ENCODE measurements at places on chromosomes 4 and X.
A peak's percentile ranks its signal among the peaks of the same experiment; 100 is the strongest.

- DNase-seq: no peak
Observed at GRCh38 chr4:121125498-121125885, 38.6 kb downstream of the TNIP3 start.

GRCh38 chrX:18146009-18146408 lies 74.7 kb downstream of the BEND2 start:
- no peak for DNase-seq

GRCh38 chrX:16807976-16808542 lies 21.8 kb downstream of the TXLNG start:
- DNase-seq: no peak

GRCh38 chr4:103892586-103892985 lies 172.8 kb upstream of the TACR3 start:
- no peak for DNase-seq

GRCh38 chrX:91331476-91331875 lies 103.2 kb upstream of the PABPC5 start:
- DNase-seq: no peak

GRCh38 chr4:10090467-10091250 lies 25.9 kb downstream of the WDR1 start:
- no peak for DNase-seq

- no peak for DNase-seq
Observed at GRCh38 chrX:32408389-32408788, 803.0 kb downstream of the DMD start.

DNA sequence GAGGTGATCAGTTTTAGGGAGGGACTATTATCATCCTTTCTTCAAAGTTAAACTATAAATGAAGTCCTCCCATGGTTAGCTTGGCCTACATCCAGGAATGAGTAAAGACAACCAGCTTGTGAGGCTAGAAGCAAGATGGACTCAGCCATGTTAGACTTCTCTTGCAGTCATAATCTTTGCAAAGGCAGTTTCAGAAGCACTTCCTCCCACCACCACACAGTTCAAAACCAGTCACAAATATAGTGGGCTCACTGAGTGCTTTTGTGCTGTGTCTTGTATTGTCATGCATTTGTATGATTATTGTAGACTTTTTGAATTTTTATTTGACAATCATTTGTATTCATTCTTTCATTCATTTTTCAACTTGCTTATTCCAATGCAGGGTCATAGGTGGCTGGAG lies 204.5 kb downstream of the ZNF674 start:
- DNase-seq: no peak

DNA sequence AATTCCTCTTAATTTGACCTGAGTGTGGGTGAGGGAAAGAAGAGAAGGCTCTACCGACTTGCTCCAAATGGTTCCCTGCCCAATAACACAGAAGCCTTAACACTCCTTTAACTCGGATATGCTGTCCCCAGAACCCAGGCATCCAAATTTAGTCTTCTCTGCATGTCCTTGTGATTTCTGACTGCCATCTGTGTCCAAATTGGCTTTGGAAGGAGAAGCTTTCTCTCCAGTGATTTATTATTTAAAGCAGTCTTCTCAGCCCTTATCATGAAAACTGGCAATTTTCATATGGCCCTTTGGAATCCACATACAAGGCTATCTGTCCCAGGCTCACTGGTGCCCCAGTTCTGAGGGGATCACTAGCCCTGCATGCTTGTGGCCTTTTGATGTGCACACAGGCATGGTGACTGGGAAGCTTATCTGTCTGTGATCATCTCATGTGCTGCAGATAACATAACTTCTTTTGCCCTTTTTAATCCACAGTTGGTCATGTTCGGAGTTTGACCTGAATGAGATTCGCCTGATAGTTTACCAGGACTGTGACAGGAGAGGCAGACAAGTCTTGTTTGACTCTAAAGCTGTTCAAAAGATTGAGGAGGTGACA lies 56.7 kb downstream of the FNIP2 start:
- no peak for DNase-seq

DNA sequence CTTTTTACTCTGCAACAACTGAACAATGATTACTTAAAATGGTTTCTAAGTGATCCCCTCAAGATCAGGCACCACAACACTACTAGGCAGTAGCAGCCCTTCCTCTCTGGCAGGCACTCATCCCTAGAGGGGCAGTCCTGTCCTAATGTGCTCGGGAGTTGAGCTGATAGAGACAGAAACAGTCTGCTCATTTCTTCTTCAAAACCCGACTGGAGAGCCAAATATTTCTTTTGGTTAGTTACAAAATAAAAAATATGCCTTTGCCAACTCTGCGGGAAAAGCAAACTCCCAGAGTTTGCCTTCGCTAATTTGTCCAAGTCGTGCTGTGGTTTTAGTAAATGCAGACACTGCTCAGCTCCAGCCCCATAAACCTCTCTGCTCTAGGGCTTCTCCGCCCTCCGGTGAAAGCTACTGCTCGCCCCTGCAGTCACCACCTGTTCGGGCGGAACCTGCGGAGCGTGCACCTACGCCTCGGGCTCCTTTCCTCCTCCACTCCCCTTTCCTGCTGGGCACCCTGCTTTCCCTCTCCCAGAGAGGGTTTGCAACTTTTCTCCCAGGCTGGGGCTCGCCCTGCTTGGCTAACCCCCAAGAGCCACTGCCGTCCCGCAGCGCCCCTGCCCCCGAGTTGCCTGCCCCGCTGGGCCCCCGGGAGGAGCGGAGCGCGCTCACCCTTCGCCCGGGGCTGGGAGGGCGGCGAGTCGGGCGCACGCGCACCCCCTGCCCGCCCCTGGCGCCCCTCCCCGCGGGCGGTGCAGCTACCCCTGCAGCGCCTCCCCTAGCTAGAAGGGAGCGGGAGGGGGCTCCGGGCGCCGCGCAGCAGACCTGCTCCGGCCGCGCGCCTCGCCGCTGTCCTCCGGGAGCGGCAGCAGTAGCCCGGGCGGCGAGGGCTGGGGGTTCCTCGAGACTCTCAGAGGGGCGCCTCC lies at the start of gene NPNT:
Gene NPNT (plus strand): TSS at position 812 of the 923 bp plus-strand sequence. CDS start 182 bp downstream, outside the sequence.
- DNase-seq: peak; percentile 44

GRCh38 chrX:74534569-74535038 lies 79.8 kb downstream of the RLIM start:
- DNase-seq: no peak

DNA sequence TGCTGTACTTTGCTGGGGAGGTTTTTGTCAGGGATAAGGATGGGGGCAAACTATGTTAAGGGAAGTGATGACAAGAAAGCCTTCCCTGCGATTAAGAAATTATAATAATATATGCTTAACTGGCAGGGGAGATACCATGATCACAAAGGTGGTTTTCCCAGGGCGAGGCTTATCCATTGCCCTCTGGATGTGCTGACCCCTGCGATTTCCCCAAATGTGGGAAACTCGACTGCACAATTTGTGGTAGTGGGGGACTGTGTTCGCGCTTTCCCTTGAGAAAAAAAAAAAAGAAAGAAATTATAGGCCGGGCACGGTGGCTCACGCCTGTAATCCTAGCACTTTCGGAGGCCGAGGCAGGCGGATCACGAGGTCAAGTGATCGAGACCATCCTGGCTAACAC lies 24.5 kb downstream of the SLC25A43 start:
- DNase-seq: no peak

GRCh38 chr4:72344418-72344817 lies 224.6 kb downstream of the ADAMTS3 start:
- DNase-seq: no peak

DNA sequence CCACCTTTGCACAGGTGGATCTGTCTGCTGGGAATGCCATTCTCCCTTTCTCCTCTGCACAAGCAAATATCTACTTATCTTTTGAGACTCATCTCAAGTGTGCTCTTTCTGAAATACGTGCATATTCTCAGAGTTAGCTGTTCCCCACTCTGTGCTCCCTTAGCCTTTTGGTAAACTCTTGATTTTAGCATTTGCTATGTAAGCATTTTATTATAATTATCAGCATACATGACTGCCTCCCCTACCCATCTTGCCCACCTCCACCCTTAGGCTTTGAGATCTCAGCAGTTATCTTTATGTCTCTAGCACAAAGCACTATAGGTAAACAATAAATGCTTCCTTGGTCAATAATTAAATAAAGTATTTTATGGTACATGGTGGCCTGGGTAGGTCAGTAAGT lies 11.5 kb downstream of the DRP2 start:
- no peak for DNase-seq

DNA sequence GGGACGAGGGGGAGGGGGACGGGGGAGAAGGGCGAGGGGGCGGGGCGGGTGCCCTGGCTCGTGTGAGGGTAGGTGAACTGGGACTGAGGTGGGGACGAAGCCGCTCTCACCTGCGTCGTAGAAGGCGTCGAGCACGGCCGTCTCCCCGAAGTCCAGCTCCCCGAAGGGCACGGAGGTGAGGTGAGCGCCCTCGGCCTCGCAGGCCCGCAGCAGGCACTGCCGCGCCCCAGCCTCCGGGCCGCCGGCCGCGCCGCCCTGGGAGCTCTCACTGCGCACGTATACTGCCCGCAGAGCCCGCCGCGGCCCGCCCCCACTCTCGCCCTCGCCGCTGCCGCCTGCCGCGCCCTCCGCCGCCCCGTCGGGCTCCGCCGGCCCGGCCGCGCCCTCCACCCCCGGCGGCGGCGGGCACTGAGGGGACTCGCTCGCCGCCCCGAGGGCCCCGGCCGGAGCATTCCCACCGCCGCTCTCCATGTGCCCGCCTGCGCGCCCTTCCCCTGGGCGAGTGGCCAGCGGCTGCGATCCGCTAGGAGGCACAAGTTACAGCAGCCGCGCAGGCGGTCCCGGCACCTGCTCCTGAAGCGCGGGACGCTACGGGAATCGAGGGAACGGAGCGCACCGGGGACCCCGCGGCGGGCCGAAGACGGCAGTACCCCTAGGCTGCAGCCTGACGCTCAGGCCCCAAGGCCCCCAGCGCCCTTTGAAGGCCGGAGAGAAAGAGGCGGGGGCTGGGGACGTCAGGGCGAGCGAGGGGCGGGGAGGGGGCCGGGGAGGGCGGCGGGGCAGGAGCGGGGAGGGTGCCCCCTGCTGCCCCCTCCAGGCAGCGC lies at the start of gene MAP3K15:
Gene MAP3K15 (minus strand): TSS at position 718 of the 824 bp plus-strand sequence. CDS start 247 bp downstream, at position 471.
- no peak for DNase-seq

GRCh38 chr4:1783970-1784369 lies 9.1 kb upstream of the FGFR3 start:
- no peak for DNase-seq

DNA sequence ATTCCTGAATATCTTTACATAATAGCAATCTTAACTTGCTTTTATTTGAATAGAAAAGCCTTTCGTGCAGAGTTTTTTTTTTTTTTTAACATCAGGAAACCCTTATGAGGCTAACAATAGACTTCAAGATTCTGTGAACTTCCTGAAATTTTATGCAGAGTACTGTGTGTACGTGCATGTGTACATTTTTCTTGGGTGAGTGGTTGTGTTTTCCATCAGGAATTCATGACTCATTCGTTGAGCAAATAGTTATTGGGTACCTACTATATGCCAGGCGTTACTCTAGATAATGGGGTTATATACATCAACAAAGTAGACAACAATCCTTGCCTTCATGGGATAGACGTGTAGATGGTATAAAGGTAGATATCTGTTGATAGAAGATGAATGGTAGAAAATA lies 59.1 kb downstream of the MRPL1 start:
- no peak for DNase-seq

DNA sequence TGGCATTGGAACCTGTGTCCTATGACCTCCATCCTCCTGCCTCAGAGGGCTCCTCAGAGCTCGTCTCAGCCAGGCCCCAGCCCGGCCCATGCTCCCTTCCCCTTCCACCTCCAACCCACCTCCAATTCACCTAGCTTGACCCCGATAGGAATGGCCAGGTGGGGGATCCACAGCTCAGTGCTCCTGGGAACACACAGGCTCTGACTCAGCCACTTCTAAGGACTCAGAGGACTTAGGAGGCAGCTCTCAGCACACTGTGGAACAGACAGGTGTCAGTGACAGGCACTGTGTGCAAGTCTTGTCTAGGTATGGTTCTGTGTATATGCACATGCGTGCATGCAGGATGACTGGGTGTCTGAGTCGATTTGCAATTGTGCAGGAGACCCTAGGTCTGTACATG lies 44.8 kb downstream of the PJA1 start:
- no peak for DNase-seq

DNA sequence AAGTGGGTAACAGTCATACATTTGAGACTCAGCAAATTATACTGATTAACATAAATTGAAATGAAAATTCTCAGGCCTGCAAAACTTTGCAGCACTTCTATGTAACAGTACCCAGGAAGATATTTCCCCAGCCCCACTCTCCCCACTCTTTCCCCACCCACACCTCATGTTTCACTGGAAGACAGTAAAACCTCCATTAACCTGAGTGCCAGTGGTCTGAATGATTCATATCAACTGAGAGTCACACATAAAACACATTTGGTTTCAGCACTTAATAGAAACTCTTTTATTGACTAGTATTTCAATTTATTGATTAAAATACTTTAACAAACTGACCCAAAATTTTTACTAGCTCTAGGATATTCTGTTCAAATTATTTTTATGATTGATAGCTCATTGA lies 6.9 kb downstream of the CXCL6 start:
- DNase-seq: no peak

DNA sequence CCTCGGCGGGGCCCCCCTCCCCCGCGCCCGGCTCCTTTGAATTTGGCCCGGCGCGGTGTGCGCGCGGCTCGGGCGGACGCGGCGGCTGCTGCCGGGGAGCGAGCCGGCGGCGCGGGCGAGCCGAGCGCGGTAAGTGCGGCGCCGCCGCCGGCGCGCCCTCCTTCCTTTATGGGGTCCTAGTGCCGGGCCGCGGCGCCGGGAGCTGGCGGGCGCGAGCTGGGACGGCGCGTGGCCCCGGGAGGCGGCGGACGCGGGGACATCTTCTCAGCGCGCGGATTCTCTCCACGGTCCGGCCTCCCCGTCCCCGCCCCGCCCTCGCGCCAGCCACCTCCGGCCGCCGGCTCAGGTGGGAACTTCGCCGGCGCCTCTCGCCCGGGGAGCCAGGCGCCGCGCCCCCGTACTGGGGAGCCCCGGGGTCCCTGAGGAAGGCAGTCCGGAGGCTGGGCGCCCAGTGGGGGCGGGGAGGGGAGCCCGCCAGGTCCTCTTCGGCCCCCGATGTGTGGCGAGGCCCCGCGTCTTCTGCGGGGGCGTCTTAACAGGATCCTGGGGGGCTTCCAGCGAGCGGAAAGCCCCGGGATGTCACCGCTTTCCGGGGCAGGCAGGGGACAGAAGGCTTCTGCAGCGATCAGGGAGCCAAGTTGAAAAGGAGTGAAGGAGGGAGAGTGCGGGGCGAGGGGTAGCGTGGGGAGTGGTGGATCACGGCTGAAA lies 98.4 kb upstream of the TENM3 start:
- no peak for DNase-seq

- no peak for DNase-seq
Observed at GRCh38 chr4:163243297-163243981, 76.7 kb upstream of the NAF1 start.

- DNase-seq: no peak
Observed at GRCh38 chrX:70196961-70197720, 19.9 kb downstream of the DGAT2L6 start.

- DNase-seq: no peak
Observed at GRCh38 chrX:84175274-84175673, 12.7 kb downstream of the RPS6KA6 start.

DNA sequence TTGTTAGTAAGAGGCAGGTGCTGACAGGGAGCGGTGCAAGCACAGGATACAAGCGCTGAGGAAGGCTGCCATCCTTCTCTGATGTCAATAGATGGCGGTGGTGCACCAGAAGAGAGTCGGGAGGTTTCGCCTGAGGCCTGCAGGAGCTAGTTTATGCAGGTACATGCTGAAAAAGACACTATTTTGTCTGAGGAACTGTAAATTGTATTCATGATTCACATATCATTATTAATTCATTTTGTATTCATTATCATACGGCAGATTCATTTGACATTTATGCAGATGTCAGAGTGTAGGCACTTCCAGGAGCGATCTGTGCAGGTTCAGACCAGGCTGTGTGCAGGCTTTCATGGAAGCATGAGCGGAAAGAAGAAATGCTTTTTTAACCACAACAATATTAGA lies 824.0 kb downstream of the STIM2 start:
- peak; percentile 54 for DNase-seq

- no peak for DNase-seq
Observed at GRCh38 chr4:93061826-93062225, 758.1 kb downstream of the GRID2 start.

Measured in midbrain (tissue), 1 donor.